ENCODE measurements at places on chromosomes 4 and X. TPM values are rescaled to one million over a fixed set of nuclear protein-coding genes. Genes with fewer than 3 reads are reported as not detected.

GRCh38 chr4:183096276-183096965 is 2.6 kb upstream of the WWC2 start:
- peak; percentile 66 for DNase-seq

DNA sequence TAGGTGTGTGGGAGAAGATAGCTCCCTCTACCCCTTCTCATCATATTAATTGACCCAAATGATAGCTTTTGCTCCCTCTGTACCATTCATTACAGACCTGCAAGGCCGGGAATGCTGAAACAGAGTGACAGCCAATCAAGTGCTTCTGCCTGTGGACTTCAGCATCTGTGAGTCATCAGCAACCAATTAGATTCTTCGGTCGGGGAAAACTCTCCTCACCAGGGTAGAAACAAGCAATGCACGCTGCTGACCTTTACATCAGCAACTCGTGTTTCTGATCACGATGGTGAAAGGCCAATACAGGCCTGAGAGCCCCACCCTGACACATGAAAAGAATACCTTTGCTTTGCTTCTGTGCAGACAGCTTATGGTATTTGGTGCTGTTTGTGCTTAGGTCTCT is 347.2 kb upstream of the DDX53 start:
- DNase-seq: peak; percentile 45

DNA sequence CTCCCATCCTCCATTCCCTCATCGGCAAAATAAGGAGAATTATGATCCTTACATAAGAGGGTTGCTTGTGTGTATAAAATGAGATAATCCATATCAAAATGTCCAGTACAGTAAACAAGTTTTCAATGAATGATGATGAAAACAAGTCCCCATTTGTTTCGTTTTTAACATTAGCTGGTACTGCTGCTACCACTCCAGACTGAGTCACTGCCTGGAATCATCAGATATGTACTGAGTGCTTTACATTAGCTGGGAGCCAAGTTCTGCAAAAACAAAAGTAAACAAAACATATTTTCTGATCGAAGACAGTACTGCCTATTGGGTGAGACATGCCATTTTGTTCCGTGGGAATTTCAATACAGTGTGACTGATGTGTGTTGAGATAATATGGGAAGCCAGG is 123.2 kb upstream of the IGFBP7 start:
- DNase-seq: peak; percentile 78

DNA sequence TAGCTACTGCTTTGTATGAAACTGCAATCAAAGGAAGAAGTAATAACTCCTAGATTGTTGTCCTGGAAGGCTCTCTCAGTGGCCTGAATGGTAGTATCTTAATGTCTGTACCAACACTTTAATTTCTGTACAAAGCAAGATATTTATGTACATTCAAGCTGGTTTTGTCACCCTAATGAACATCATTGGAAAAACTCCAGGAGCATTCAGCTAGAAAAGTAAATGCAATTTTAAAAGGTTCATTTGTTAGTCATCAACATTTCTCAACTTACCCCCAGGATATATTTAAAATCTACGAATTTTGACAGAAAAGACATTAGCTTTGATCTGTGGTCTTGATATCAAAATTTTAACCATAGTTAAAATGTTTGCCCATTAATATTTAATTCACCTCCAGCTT is 80.0 kb upstream of the FGF13 start:
- peak; percentile 35 for DNase-seq

- no peak for DNase-seq
Measured at GRCh38 chr4:182855312-182855711, 61.9 kb downstream of the DCTD start.

DNA sequence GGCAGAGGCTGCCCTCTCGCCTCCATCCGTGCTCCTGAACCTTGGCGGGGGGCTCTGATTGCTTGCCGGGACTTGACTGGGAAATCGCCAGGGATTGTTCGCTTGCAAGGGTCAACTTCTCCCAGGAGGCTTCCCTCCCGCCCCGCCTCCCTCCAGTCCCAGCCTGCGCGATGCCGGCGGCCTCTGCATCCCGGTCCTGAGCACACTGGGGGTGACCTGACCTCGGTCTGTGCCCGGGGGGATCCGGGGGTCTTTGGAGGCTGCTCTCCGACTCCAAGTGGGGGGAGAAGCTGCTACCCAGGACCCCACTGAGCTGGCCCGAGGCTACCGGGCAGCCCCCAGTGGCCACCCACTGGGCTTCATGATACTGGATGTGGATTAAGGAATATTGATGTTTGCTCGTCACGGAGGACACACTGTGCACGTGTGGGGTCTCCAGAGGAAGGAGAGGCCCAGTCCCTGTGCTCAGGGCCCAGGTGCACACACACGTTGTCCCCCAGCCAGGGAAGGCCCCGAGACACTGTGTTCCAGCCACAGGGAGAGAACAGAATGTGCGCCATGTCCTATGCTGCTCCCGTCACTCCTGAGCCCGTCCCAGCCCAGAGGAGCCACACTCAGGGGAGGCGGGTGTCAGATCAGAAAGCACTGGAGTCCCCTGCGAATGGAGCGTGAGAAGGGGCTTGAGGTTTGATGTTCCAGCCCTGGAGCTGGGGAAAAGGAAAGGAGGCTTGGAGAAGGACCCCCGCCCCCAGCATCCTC is 55.9 kb upstream of the NKX1-1 start:
- peak; percentile 76 for DNase-seq

DNA sequence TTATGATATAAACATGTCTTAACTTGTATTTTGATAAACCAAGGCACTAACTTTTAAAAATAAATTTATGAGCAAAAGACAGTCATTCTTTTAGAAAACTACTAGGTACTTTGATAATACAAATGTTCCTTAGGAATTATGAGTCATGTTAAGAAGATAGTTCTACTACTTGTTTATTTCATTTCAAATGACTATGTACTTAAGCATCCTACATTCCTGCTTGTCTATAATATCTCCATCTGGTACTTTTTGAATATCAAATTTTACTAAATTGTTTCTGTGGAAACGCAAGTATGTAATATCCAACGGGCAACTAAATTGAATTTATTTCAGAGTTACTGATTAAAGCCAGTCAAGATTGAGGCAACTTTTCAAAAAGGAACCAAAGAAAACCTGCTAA is 61.8 kb downstream of the CAMK2D start:
- DNase-seq: no peak

- no peak for DNase-seq
Measured at GRCh38 chr4:34720571-34720970, 1523.7 kb downstream of the ARAP2 start.

- no peak for DNase-seq
Measured at GRCh38 chr4:70984589-70984988, 8.9 kb upstream of the DCK start.

The TMEM154 gene
- total RNA-seq: 2.9 TPM

The BMPR1B gene
- 7.1 TPM for total RNA-seq

The NEUROG2 gene
- total RNA-seq: not detected
